ENCODE measurements at places on chromosomes 6 and 20. TPM values are rescaled to one million over a fixed set of nuclear protein-coding genes. Genes with fewer than 3 reads are reported as not detected.

The MRAP2 gene
- 4.6 TPM for total RNA-seq

The TAAR2 gene
- total RNA-seq: not detected

The DDO gene
- total RNA-seq: 3.3 TPM

The PPP1R16B gene
- 166 TPM for total RNA-seq

The POPDC3 gene
- total RNA-seq: 0.39 TPM

The TRIM40 gene
- not detected for total RNA-seq

The RHAG gene
- total RNA-seq: not detected

The PPP1R3G gene
- total RNA-seq: 0.89 TPM

The SUMO4 gene
- 1.0 TPM for total RNA-seq

The NHSL1 gene
- 48.5 TPM for total RNA-seq
